T47D (cell line): ENCODE measurements at places on chromosomes 6 and 20.
A peak's percentile ranks its signal among the peaks of the same experiment; 100 is the strongest.

GRCh38 chr6:156912431-156912830 lies 135.3 kb downstream of the ARID1B start:
- no peak for DNase-seq

DNA sequence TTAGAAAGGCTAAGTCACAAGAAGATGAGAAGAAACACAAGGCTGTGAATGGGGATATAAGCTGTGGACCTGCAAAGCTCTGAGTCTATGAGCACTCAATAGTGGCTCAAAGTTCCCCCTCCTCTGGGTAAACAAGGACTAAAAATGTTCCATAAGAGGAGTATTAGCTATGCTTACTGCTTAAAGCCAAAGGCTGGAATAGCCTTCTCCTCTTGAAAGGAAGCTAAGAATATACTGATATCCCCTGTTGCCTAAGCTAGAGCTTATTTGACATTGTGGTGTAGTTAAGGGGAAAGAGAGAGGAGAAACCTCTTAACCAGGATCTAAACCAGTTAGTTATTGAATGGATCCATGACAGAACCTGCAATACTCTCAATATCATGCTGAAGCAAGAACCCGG lies 45.8 kb downstream of the NOL7 start:
- no peak for DNase-seq

GRCh38 chr6:135604035-135604860 lies 106.7 kb upstream of the AHI1 start:
- no peak for DNase-seq

- peak; percentile 54 for DNase-seq
These were observed 20.9 kb downstream of the DEF6 start for GRCh38 chr6:35318196-35319171.

GRCh38 chr6:17211101-17211500 lies 70.1 kb upstream of the RBM24 start:
- no peak for DNase-seq

DNA sequence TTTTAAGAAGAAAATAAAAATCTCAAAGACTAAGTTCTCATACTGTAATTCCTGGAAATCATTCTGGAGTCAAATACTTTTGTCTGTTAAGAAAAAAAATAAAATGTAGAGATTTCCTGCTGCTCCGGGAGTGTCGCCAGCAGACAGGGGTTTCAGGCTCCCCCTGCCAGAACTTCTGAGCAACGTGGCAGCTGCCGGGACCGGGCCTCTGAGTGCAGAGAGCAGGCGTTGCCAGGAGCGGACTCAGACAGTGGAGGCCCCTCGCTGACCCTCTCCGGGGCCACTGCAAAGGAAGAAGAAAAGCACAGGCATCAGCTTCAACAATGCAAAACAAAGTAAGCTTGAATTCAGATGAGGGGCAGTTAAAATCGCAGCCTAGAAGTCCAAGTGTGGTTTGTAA lies 95.5 kb downstream of the THBS2 start:
- DNase-seq, result no peak

DNA sequence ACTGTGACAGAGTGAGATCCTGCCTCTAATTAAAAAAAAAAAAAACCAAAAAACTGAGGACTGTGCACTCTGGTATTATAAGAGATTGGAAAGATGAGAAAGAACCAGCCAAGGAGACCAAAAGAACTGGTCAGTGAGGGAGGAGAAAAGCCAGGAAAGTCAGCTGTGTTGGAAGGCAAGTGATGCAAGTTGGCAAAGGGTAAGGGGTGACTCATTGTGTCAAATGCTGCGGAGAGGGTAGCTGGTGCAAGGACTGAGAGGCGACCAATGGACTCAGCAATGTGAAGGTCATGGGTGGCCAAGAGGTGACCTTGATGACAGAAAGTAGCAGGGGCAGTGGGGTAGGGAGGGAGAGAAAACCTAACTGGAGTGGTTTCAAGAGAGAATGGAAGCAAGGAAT lies 27.4 kb upstream of the LRRN4 start:
- DNase-seq, result no peak

DNA sequence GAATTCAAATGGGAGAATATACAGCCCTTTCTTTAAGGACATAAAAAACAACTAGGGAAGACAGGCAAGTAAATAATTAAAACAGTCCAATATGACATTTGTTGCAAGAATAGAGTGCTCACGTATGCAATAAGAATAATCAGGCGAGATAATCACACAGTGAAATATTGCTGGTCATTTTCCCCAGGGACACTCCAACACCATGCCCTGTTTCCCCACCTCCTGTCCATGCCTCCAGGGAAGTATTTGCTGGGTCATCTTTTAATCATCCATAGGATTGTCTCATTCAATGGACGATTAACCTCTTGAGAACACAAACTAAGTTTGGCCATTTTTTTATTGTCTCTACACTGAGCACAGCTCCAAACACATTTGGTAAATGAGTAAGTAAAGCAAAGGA lies 472.9 kb downstream of the C6orf118 start:
- DNase-seq, result no peak

- peak; percentile 51 for DNase-seq
These were observed at the start of gene MAP3K4 for GRCh38 chr6:160991406-160992060. TSS of gene MAP3K4 (plus strand) at chr6:160991769. CDS start at chr6:160991932, 163 bp downstream.

GRCh38 chr6:107077710-107078109 lies 37.6 kb downstream of the BEND3 start:
- no peak for DNase-seq

DNA sequence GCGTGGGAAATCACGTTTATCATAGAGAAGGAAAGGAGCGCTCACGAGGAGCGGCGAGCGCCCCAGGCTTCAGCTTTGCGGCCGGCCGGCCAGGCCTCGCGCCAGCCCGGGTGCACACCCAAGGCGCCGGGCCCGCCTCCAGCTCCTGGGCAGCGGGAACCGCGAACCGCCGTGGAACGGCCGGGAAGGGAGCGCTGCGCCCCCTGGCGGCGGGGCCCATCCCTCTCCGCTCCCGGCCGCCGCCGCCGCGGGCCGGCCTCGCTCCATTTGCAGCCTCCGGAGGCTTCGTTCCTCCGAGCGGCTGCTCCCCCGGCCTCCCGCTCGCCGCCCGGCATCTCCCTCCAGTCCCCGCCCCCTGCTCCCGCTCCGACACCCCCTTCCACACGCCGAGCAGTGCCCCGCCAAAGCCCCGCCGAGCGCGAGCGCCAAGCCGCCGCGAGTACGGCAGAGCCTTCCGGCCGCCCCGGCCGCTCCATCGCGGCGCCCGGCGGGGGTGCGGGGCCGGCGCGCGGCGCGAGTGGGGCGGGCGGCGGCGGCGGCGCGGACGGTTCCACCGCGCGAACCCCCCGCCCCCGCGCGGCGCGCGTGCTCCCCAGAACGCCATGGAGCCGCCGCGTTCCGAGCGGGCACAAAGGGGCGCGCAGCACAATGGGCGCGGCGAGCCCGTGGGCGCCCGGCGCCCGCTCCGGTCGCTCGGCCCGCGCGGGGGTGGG lies 946 bp downstream of the BEND3 start:
- DNase-seq, result peak; percentile 77

DNA sequence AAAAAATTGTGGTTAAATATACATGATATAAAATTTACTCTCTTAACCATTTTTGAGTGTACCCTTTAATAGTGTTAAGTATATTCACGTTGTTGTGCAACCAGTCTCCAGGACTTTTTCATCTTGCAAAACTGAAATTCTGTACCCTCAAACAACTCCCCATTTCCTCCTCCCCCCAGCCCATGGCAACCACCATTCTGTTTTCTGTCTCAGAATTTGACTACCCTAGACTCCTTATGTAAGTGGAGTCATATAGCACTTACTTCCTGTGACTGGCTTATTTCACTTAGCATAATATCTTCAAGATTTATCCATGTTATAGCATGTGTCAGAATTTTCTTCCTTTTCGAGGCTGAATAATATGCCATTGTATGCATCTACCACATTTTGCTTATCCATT lies 5.1 kb downstream of the VPS16 start:
- DNase-seq, result no peak

DNA sequence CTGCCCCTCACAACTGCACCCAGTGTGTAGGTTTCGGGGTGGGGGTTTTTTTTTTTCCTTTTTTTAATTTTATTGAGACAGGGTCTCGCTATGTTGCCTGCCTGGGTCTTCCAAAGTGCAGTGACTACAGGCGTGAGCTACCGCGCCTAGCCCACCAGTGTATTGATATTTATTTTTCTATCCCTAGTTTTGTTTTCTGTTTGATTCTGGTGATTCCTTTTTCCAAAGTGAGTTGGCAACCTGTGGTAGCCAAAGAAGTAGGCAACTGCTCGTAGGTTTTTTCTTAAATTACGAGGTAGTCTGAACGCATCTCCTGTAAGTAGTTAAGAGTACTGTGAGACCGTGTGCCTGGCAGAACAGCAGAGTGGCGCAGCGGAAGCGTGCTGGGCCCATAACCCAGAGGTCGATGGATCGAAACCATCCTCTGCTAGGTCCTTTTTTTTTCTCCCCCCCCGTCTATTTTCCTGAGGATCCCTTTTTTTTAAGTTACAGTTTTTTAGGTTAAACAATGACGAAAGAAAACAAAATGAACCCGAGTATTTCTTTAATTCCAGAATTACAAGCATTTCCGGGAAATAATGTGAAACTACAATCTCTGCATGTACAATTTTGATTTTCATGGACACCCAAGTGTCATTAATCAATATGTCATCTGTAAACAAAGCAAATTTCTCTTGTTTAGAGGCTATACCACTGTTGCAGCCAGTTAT lies 78.7 kb upstream of the BTN3A2 start:
- DNase-seq, result peak; percentile 74

GRCh38 chr20:43836790-43837189 lies 77.9 kb upstream of the TOX2 start:
- DNase-seq, result no peak

- DNase-seq, result no peak
These were observed 87.6 kb downstream of the BMP2 start for GRCh38 chr20:6855104-6855503.

DNA sequence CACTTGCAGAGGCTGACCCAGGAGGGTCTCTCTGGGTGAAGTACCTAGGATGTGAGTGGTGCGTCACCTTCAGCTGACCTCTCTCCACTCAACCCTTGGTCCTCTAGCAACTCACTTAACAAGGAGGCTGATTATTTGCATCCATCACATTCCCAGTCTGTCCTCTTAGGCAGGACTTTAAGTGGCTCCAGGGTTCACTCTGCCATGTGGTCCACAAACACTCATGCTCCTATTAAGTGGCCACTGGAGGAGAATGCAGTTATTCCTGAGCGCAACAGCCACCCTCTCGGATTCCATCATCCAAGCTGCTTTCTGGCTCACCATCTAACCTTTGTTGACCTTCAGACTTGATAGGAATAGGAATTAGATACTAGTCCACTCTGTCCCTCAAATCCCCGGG lies 61.1 kb upstream of the SCAF8 start:
- no peak for DNase-seq

DNA sequence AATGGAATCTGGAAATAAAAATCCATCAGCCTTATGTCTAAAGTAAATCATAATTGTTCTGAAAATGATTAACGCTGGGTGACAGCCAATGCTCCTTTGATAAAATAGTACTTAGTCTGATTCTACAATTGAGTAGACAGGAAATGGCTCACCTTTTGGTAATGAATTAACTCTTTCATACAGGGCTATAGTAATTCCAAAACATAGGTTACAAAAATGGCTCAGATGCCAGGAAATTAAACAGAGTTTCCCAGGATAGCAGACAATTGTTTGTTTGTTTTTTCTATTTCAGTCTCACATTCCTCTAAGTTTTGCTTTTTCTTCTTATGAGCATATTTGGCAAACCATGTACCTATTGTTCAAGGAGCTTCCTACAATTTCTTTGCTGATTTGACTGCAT lies 257.2 kb upstream of the EPHA7 start:
- DNase-seq, result no peak

DNA sequence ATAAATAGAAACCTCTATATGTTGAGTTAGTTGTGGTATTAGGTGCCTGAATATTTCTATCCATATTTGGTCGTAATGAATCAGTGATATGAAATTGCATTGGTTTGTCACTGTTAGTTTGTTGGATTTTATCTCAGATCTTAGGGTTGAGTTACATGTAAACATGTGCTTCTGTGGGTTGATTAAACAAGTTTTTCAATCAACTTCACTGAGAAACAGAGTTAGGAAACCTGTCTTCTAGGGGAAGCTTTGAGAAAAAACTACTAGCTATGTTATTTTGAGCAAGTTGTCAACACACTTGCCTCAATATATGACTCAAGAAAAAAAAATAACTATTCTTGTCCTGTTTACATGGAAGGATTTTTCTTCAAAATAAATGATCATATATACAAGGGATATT lies 14.8 kb upstream of the ADGB start:
- DNase-seq, result no peak

- DNase-seq, result no peak
These were observed 79.2 kb downstream of the GCLC start for GRCh38 chr6:53465732-53466131.

DNA sequence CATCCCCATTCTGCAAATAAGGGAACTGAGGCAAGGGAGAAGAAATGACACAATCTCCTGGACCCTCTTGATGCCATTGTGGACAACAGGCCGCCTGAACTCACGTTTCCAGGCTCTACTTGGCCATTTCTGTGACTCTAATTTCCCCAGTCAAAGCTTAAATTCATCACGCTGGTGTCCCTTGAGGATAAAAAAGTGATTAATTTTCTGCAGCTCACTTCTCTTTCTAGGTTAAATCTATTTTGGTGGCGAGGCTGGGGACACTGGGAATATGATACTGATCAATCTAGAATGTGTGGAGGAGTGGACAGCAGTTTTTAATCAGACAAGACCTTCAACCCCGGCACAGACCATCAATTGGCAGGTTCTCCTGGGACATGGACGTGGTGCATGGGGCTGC lies 168.2 kb upstream of the SULF2 start:
- DNase-seq, result no peak

DNA sequence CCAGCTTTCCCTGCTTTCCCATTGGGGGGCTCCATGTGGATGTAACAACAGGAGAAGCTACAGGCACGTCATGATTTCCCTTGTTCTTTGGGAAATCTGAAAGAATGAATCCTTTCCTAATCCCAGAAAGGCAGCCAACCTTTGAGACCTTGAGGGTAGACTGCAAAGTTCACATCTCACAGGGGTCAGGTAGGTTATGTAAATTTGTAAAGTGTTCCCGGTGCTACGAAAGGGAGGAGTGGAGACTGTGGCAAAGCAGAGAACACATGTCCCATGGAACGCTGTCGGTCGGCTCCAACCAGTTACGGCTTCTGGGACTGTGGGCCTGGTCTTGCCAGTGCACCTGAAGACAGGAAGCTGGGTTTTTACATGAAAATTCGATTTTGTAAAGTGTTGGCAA lies 85.1 kb downstream of the RSPH3 start:
- DNase-seq, result no peak

GRCh38 chr6:135851442-135852271 lies at the start of gene PDE7B:
TSS of gene PDE7B (plus strand) at chr6:135851701.
- DNase-seq, result peak; percentile 68

DNA sequence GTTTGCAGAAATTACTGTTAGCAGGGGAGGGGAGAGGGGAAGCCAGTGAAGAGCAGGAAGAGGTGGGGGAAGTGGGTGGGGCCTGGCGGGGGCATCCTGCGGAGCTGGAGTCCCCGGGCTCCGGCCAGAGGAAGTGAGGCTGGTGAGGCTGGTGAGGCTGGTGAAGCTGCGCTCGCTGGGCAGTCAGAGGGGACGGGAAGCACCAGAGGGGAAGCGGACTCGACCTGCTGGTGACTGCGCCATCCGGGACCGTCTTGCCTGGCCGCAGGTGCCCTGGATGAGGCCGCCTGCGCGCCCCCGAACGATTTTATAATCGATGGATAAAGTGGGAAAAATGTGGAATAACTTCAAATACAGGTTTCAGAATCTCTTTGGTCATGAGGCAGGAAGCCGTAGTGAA lies 635.3 kb upstream of the MARCKS start:
- no peak for DNase-seq

- DNase-seq, result no peak
These were observed 17.8 kb upstream of the HMGN4 start for GRCh38 chr6:26520237-26520849.
